ENCODE measurements at places on chromosomes 1 and 21. TPM values are rescaled to one million over a fixed set of nuclear protein-coding genes. Genes with fewer than 3 reads are reported as not detected.

DNA sequence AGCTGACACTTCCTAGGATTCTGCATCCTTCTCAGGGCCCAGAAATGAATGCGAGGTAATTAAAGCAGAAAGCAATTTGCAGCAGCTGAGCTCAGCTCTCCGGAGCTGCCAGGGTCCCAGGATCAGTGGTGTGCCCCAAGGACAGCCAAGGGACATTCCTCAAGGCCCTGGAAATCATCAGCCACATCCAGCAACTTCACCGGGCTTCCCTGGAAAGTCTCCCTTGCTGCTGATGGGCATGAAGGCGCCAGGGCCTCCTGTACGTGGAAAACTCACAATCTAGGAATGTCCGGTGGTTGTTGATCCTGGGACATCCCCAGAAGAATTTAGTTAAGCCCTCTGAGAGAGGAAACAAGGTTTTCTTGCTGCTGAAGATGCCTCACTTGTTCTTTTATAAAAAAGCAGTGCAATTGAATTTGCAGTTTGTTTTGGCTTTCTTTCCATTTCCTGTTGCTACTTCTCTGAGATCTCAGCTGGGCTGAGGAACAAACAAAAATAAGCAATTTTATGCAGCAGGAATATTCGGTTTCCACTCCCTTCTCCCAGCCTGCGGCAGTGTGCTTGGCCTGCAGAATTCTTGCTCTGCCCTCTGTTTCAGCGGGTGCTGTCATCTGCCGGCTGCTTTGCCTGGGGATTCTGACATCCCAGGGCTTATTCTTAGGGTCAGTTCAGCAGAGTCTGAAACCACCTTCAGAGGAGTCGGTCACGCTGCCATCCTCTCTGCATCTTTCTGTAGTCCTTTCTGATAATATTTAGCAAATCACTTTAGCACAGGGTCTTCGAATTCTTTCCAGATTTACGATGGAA, 85.9 kb downstream of the TCP10L start:
- H3K27ac ChIP-seq: no peak overlapping the region
- no peaks in the 10 kb centered on the region for H3K4me1 ChIP-seq
- H3K4me3 ChIP-seq: no peak overlapping the region
- no peaks in the 10 kb centered on the region for H3K27me3 ChIP-seq
- H3K36me3 ChIP-seq: peaks cover 28% of the 10 kb centered on the region

DNA sequence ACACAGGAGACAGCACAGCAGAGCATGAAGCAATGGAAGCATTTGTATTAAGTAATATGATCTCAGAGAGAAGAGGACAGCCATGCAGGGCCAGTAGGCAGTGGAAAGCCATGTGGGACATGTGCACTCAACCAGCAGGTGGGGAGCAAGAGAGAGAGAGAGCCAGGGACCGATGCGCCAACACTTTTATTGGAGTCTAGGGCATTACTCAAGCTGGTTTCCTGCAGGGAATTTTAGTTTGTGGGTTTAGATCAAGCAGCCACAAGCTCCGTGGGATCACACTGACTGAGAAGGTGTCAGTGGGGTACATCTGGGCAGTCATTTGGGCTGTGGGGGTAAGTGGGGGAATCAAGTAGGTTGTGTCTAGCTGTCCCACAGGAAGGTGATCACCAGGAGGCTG, 137.1 kb downstream of the PCBP3 start:
- H3K36me3 ChIP-seq: no peaks in the 10 kb centered on the region
- DNase-seq: no peak
- no peak overlapping the region for H3K27ac ChIP-seq
- peaks cover 6% of the 10 kb centered on the region for H3K4me1 ChIP-seq

- DNase-seq: no peak
- no peak overlapping the region for H3K4me3 ChIP-seq
- no peaks in the 10 kb centered on the region for H3K36me3 ChIP-seq
Observed at GRCh38 chr1:228009828-228010775, 3.3 kb downstream of the WNT3A start.

DNA sequence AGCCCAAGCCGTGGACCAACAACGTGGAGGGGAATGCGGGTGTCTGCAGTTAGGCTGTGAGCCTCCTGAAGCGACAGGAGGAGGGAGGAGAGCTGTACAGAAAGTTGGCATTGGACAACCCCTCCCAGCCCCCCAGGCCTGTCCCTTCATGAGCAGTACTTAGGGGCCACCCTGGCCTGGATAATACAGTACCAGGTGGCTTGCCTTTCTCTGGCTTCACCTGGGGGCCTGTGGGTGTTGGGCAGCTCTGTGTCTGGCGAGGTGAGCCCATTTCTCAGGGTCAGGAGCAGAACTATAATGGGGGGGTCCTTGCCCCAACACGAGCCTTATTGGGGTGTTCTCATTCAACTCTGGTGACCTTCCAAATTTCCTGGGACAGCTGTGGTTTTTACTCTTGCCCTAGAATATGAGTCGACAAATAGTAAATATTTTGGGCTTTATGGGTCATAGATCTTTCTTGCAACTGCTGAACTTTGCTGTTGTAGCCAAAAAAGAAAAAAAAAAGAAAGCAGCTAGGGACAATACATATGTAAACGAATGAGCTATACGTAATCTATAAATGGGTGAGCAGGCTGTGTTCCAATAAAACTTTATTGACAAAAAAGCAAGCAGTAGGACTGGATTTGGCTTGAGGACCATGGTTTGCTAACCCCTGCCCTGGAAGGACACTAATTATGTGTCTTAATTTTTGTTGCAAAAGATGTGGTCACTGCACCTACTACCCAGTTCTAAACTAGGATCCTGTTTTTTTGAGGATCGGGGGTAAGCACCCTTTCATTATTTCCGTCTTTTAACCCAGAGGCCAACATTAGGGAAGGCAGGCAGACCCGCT, 11.4 kb downstream of the COQ8A start:
- H3K27ac ChIP-seq: no peak overlapping the region
- H3K36me3 ChIP-seq: no peaks in the 10 kb centered on the region
- H3K4me3 ChIP-seq: no peak overlapping the region
- DNase-seq: no peak

- H3K4me3 ChIP-seq: no peak overlapping the region
- H3K27me3 ChIP-seq: peaks cover 14% of the 10 kb centered on the region
- H3K27ac ChIP-seq: no peak overlapping the region
- no peak for DNase-seq
- H3K4me1 ChIP-seq: peaks cover 4% of the 10 kb centered on the region
Observed at GRCh38 chr1:115136106-115136505, 46.8 kb upstream of the TSPAN2 start.

The LAX1 gene
- total RNA-seq: 14.3 TPM

The FALEC gene
- not detected for total RNA-seq

All from activated CD4-positive, alpha-beta memory T cell treated with anti-CD3 and anti-CD28 coated beads for 36 hours (primary cell).